ENCODE measurements at places on chromosomes 7 and 10.

DNA sequence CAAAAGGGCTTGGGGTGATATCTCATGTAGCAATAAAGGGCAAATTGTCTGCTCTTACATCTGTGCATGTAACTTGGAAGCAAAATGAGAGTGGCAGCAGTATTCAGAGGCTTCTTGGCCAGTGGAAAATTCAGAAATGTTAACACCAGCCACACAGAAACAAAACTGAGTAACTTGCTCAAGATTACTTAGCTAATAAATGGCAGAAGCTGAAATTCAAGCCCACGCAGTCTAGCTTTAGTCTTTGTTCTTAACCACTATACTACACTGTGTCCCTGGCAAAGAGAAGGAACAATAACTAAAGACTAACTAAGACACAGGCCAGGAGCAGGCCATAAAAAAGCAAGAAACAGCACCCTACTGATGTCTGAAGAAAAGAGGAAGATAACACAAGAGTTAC, 185.9 kb upstream of the ASAH2 start:
- no peak for DNase-seq

- DNase-seq, result no peak
These were observed 14.6 kb downstream of the SLC35B4 start for GRCh38 chr7:134302120-134302519.

DNA sequence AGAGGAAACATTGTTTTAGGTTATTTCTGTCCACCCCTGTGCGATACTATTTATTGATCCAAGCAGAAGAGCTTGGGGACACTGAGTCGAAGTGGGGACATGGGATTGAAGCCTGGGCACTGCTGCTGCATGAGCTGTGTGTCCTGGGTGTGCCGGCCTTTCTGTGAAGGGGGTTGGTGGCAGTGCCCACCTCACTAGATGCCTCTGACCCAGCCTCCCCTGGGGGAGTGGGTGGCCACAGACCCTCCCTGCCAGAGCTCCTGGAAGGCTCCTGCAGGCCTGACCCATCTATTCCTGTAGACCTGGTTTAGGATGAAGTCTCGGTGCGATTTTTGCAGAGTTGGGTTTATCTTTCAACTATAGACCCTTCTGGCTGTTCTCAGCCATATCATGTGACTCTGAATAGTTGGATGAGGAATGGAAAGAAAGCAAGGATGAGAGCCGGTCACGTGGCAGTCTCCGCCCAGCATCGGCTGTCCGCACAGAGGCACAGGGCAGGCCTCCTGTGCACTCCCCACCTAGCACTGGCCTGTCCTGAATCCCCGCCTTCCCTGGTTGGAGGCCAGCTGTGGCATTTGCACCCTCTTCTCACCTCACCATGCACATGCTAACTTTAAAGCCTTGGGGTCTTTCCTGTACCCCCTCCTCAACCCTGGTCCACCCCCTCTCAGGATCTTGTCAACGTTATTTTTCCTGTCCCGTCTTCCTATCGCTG, 17.6 kb upstream of the SH2D4B start:
- DNase-seq, result no peak

DNA sequence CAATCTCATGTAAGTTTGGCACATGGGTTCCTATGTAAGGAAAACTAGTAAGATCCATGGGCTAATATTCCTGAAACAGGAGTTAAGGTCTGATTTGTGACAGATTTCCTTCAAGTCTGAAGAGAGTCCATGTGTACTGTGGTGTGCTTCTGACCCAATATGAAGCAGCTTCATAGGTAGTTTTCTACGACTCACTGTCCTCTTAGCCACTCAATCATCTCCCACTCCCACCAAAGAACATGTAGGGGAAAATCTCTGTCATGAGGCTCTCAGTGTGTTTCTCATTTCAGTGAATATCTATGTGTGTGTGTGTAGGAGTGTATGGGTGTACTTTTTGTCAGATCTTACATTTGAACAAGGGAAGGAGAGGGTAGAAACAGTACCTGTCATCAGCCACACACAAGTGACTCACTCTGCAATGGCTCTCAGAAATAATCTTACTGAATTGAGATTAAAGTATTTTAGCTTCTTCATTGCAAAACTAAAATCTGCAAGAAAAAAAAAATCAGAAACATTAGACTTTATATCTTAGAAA, 31.1 kb downstream of the RELN start:
- DNase-seq, result no peak

DNA sequence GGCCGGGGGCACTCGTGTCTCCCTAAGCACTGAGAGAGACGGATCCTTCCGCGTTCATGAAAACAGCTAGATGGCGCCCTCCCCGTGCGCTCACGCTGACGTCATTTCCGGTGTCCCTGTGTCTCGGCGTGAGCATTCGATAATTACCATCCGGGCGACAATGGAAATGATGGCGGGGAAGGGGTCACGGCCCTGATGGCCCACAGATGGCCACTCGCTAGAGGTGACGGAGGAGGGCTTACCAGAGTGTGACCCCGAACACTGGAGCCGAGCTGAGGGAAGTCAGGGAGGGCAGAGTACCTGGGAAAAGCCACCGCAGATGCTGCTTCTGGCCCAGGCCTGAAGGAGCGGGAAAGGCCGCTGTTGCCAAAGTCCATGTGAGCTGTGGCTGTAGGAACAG, 222.9 kb downstream of the TCERG1L start:
- DNase-seq, result no peak

DNA sequence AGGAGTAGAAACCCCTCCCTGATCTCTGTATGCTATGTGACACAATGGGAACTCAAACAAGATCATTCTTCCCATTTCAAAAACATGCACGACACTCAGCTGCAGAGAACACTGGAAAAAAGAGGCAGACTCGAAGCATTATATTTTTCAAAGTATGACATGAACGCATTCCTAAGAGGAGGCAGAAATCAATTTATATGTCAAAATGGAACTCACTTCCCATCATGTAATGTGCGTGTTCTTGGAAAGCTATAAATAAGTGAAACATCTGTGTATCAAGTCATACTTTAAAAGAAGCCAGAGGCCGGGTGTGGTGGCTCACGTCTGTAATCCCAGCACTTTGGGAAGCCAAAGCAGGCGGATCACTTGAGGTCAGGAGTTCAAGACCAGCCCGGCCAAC, 142.7 kb downstream of the ICA1 start:
- no peak for DNase-seq

GRCh38 chr10:52463826-52464225, 149.7 kb downstream of the DKK1 start:
- no peak for DNase-seq

GRCh38 chr10:10830293-10830986, 187.2 kb upstream of the CELF2 start:
- no peak for DNase-seq

GRCh38 chr10:132722394-132723329, 63.3 kb downstream of the NKX6-2 start:
- DNase-seq, result no peak

GRCh38 chr7:108244110-108244509, 113.9 kb upstream of the LAMB4 start:
- no peak for DNase-seq

DNA sequence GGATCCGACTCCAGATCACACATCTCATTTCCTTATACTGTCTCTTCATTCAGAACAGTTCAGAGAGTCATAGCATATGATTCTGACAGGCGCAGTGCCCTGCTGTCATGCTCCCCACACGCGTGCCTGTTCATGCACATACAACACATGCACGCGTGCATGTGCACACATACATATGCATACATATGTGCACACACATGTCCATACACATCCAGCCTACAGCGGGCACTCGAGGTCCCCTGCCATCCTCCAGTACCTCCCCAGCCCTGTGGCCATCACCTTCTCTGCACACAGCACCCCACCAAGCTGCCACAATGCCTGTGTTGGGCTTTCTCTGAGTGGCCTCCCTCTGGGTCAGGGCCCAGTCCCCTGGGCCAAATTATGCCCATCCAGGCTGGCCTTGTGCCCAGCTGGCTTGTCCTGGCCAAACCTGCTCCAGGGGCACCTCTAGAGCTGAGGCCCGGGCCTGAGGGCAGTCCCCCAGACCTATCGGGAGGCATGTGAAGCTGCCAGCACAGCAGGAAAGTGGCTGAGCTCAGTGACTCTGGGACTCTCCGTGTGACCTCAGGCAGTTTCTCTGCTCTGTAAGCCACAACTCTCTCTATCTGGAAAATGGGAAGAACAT, 49.4 kb upstream of the RET start:
- no peak for DNase-seq

DNA sequence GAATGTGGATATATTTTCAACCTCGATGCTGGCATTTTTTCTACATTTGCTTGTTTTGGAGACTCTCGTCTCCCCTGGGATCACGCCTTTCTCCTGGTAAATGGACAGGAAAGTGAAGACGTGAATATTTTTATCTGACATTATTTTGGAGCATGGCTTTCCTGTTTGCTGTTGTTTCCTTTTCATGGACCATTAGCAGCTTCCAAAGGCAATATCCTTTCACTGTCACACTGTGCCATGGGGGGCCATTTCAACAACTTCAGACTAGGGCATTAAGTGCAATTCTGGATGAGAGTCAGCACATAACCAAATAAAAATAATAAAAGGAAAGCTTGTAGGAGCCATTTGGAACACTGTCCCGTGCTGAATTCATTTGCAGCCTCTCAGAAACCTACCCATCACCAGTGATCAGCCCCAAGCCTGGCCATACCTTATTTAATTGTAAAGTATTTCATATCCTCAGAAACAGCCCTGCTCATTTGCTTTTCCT, 75.9 kb upstream of the NEUROD6 start:
- DNase-seq, result no peak

- DNase-seq, result no peak
These were observed 90.8 kb downstream of the EGFR start for GRCh38 chr7:55109404-55110167.

DNA sequence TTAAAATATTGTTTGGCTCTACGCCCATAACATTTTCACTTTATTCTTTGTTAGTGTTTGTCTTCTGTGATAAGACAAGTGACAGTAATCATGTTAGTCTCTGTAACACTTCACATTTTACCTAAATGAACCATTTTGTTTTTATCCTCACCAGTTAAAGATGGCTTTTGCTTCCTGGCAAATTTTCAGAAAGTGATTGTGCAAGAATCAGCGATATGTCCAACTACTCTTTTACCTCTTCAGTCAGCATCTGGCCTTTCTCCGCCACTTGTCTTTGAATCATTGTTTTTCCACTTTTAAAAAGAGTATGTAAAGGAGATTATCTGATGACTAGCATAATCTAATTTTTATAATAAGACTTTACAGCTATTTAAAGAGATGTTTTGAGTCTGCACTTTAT, 3.5 kb downstream of the DGKB start:
- DNase-seq, result no peak

GRCh38 chr7:122311050-122311700, 6.6 kb upstream of the FEZF1 start:
- no peak for DNase-seq

DNA sequence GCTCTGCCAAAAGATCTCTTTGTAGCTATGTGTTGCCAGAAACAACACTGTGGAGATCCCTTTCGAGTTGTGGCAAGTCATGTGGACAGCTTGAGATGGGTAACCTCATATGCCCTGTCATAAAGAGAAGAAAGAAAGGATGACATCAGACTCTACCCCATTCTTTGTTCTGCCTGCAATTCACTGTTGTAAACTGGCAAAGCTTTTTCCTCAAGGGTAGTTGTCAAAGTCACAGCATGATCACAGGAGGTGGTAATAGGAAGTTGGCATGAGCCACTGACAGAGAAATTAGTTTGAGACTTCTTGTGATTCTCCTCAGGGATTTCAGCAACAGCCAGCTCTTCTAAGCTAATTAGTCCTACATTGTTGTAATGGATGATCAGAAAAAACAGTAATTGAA, 19.4 kb upstream of the MINDY3 start:
- no peak for DNase-seq

- DNase-seq, result no peak
These were observed 222.9 kb downstream of the GLRX3 start for GRCh38 chr10:130358981-130359650.

DNA sequence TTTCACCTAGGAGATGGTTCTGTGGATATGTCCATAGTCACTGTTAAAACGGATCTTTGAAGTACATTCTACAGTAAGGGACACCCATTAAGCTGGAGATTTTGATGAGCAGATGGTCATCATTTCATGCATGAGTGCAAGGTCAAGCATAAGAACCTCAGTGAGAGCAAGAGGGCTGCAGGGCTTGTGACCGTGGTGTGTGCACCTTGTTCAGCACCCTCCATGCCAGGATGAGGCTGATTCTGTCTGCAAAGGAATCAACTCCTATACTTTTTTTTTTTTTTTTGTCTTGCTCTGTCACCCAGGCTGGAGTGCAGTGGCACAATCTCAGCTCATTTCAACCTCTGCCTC, 17.6 kb downstream of the PDSS1 start:
- DNase-seq, result no peak

- no peak for DNase-seq
These were observed 103.6 kb downstream of the SH3PXD2A start for GRCh38 chr10:103751667-103752290.

GRCh38 chr10:109875151-109875568, 48.2 kb downstream of the XPNPEP1 start:
- no peak for DNase-seq

GRCh38 chr10:101570428-101571270, 17.4 kb downstream of the POLL start:
- DNase-seq, result no peak

DNA sequence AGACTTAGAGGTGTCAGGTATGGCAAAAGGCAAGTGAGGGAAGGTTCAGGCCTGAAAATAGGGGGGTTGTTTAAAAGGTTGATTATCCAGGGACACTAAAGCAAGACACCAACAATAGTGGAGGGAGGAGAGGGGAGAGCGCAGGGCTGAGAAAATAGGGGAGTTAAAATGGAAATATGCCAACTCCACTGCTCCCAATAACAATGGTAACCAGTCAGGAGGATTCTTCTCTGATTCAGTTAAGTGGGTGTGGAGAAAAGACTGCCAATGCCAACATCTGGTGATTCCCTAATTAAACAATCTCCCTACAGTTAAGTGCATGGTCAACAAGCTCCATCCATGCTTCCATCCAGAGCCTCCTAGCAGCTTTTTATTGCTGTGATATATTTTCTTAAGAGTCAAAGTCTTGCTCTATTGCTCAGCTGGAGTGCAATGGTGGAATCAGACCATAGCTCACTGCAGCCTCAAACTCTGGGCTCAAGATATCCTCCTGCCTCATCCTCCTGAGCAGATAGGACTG, 183.3 kb downstream of the JAZF1 start:
- DNase-seq, result no peak

DNA sequence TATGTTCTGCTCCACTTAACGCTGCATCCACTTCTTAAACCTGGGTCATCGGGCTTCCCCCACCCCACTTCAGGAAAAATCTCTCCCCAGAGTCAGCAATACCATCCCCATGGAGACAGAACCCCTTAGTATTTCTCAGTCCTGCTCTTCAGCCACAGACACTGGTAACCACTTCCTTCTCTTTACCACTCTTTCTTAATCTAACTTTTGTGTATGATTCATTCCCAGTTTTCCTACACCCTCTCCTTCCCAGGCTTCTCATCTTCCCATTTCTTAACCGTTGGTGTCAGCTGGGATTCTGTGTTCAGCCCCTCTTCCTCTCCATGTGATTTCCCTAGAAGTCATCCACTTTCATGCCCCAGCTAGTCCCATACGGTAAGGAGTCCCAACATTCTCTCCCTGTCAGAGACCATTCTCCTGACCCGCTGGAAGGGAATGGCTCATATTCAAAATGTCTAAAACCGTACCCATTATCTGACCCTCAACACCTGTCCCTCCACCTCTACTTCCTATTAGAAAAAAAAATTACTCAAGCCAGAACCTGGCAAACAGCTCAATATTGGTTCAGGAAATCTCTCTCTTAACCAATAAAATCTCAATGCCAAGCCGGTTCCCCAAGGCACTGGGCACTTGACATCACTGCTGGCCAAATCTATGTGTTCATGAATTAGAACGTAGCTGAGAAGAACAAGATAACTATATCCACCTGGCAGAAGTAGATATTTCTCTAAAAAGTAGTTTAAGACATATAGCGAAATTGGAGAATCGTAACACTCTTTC, 89.4 kb downstream of the DGKI start:
- no peak for DNase-seq

GRCh38 chr7:12161146-12161545, 49.9 kb upstream of the TMEM106B start:
- no peak for DNase-seq

All from stimulated activated CD4-positive, alpha-beta T cell treated with anti-CD3 and anti-CD28 coated beads, Interleukin-15, amount 100 ng/mL, for 1 hour (primary cell).